Fibroblast of villous mesenchyme (primary cell): ENCODE measurements at places on chromosomes 11 and 22.

DNA sequence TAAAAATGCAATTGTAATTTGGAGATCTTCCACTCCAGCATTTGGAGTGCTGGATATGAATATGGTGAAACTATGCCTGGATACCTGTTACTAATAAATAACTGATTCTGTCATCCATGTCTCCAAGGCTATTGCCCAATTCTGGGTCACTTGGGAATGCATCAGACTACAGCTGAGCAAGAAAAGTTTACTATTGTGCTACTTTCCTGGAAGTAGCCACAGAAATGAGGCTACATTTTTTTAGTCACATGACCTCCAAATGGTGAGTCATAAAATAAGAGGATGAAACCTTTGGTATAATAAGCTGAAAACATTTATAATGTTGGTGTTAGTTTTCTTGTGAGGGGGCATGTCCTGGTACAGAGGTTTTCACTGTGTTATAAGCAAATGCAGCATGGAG, 44.4 kb downstream of the DCDC1 start:
- DNase-seq: peak; percentile 40

DNA sequence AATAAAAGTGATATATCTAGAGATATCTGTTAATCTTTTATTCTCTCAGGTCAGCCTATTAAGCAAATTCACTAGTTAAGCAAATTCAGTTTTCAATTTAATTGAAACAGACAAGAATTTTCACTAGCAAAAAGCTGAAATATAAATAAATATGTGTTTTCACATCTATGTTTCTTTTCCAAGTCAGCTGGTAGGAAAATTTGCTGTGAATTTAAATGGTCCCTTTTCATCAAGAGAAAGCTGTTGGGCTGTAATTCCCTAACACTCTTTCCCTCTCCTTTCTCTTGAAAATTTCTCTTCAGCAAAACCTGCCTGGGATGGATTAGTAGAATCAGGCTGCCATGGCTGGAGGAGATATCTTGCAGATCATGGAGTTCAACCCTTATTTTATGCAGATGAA, 46.9 kb upstream of the BARX2 start:
- no peak for DNase-seq

DNA sequence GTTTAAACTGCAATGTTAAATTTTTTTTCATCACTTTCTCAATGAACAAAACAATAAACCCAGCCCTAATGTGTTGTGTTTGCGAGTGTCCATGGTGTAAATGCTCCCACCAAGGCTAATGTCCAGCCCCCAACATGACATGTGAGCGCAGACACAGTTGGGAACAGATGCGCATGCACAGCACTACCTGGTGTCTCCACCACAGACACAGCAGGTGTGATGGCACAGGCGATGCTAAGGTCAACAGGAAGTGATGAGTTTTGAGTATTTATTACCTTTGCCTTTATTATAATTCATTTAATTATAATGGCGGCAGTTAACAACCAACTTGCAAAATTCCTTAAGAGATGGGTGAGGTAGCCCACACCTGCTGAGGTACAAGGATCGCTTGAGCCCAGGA, 42.9 kb downstream of the MICAL3 start:
- DNase-seq: no peak

GRCh38 chr11:63879598-63880402, 37.2 kb downstream of the RCOR2 start:
- DNase-seq: peak; percentile 61

DNA sequence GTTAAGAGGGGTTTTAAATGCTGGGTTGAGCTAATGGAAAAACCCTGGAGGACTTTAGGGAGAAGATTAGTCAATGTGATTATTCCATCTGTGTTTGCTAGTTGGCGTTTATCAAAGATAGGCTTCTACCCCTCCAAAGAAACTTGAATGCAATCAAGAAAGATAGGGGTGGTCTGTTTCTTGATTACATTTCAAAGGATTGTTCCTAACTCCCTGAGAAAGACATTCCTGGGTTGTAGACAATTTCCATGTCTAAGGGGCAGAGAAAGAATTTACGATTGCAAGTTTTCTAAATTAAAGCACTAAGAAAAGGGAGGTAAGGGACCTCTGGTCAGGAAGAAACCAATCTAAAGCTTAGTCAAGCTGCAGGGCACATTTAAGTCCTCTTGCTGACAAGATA, 2268.7 kb downstream of the LRRC4C start:
- DNase-seq: no peak

DNA sequence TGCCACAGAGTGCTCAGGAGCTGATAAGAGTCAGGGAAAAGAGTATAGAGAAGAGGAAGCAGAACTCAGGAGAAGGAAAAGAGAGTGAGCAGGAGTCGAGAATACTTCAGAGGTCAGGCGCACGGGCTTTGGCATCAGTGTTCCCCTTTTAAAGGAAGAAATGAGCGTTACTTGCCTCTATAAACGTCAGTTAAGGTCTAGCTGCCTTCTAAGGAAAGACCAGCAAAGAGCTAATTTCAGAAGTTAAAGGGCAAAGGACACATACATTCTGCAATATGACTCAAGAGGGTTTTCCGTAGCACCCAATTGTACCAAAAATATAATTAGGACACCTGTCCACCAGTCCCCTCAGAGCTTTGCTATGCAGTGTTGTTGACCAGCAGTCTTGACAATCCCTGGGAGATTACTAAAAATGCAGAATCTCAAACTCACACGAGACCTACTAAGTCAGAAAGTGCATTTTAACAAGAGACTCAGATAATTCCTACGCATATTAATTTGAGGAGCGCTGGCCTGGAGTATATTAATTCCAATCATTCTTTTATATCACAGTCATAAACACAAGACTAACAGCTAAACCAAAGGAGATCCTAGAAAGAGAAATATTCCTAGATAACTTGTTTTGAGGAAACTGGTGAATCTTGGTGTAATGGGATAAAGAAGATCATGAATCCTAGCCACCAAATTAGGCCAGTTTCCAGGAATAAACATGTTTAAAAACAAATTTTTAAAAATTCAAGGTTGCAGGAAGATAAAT, 249.0 kb downstream of the CADM1 start:
- no peak for DNase-seq

- DNase-seq: no peak
These were observed 113.4 kb downstream of the CASP12 start for GRCh38 chr11:104784684-104785460.

DNA sequence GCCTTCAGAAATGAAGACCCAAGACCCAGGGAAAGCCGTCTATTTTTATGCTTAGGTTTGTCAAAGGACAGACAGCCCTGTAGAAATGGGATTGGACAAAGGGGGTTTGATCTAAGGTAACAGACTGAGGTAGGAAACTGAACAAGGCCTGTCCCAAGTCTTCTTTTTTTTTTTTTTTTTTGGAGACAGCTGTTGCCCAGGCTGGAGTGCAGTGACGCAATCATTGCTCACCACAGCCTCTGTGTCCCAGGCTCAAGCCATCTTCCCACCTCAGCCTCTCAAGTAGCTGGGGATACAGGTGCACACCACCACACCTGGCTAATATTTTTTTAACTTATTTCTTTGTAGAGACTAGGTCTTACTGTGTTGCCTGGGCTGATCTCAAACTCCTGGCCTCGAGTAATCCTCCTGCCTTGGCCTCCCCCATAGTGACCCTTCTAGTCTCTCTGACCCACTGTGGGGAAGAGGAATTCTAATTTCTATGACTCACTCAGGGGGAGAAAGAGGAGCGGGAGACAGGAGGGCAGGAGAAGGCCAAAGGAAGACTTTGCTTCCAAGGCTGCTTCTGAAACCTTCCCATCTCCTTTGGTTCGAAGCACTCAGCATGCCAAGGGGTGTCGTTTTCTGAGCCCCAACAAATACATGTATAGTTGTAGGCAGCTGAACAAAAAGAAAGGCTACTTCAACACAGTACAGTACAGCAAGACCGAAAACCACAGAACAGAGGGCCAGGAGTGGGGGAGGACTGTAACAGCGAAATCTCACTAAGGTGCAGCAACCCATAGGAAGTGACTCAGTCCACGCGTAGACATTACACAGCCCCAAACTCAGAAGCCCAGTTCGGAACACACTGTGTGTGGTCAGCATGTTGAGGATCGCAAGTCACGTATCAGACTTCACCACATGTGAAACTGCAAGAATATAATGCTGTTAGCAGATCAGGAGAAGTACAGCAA, 872 bp downstream of the TMA7B start:
- peak; percentile 92 for DNase-seq

GRCh38 chr11:2742611-2743426, 43.0 kb upstream of the KCNQ1OT1 start:
- no peak for DNase-seq

GRCh38 chr11:80365076-80365725, 924.4 kb upstream of the TENM4 start:
- no peak for DNase-seq

- DNase-seq: peak; percentile 61
These were observed 40.3 kb downstream of the OR5B17 start for GRCh38 chr11:58318532-58318931.

- DNase-seq: peak; percentile 64
These were observed 55.0 kb upstream of the ARFGAP3 start for GRCh38 chr22:42912059-42912458.

- no peak for DNase-seq
These were observed 20.3 kb downstream of the MMP20 start for GRCh38 chr11:102604875-102605274.

GRCh38 chr11:114073007-114073827, 13.7 kb downstream of the ZBTB16 start:
- DNase-seq: no peak

GRCh38 chr11:57277845-57278720, 41.0 kb upstream of the APLNR start:
- peak; percentile 87 for DNase-seq

- DNase-seq: no peak
These were observed 6.8 kb downstream of the APOBEC3D start for GRCh38 chr22:39027717-39028116.

GRCh38 chr11:31106968-31107576, 262.5 kb downstream of the DCDC1 start:
- DNase-seq: peak; percentile 0
